ENCODE measurements at places on chromosomes 5 and 9.

DNA sequence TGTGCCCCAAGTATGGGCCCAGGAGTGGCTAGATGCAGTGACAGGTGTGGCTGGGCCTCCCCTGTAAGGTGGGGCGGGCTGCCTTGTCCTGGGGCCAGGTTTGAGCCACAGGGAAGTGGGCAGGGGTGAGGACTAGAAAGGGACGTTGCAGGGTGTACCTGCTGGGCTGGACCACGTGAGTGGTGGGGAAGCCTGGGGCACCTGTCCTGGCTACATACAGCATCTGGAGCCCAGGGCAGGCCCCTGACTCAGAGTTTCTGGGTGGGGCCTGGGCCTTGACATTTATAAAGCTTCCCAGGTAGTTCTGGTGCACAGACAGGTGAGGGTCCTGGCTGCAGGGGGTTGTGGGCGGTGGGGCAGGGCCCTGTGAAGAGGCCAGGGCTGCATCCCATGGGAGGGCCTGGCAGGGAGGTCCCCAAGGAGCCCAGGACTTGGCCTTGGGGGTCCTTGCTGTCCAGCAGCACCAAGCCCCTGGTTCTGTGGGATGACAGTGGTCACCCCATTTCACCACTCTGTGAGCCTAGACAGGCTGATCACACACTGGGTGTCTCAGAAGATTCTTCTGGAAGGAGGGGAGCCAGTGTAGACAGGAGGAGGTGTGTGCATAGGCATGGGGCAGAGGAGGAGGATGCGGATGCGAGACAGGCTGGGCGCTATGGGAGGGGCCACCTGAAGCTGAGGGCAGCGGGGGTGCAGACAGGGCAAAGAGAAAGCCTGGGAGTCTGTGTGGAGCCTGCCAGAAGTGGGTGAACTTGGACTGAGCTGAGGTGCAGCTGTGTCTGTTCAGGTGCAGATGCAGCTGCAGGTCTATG lies 94.0 kb downstream of the PHF2 start:
- DNase-seq, result no peak

DNA sequence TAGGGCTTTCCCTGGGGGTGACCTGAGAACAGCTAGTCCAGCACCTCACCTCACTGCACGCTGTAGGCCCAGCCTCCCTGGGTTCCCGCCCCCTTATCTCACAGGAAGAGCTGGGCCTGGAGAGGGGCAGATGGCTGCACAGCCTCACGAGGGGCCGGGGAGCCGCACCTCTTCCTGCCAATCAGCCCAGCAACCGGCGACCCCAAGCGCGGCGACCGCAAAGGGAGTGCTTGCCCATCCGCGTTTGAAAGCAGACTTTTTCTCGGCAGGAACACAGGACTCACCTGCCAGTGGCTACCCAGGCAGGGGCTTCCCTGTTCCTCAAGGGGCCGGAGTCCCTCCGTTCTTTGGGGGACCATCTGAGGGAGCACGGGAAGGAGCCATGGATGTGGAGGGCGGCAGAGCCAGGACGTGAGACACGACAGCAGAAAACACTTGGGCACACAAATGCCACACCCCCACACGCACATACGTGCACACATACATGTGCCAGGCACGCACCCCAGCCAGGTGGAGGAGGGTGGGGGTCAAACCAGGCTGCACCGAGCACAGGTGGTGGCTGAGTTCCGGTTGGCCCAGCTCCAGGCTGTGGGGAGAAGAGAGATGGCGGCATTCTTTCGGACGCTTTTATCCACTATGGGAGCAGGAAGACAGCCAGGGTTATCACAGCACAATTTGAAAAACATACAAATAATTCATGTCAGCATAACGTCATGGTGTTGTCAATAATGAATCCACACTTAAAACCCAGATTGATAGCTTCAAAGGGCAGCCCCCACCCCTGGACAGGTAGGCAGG lies 11.3 kb downstream of the TMEM250 start:
- DNase-seq, result no peak

- DNase-seq, result no peak
Observed at GRCh38 chr5:93193431-93194347, 387.3 kb downstream of the NR2F1-AS1 start.

- no peak for DNase-seq
Observed at GRCh38 chr9:98867429-98868168, 60.1 kb downstream of the GALNT12 start.

DNA sequence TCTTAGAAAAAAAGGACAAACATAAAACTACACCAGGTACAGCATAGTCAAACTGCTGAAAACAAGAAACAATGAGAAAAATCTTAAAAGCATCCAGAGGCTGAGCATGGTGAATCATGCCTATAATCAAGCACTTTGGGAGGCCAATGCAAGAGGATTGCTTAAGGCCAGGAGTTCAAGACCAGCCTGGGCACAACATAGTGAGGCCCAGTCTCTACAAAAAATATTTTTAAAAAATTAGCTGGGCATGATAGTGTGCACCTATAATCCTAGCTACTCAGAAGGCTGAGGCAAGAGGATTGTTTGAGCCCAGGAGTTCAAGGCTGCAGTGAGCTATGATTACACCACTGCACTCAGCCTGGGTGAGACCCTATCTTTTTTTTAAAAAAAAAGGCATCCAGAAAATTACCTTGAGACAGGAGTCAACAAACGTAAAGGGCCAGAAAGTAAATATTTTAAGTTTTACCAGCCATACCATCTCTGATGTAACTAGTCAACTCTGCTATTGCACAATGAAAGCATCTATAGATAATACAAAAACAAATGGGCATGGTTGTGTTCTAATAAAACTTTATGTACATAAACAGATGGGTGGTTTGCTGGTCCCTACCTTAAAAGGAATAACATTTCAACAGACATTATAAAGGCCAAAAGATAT lies 19.8 kb downstream of the AP3B1 start:
- peak; percentile 85 for DNase-seq

DNA sequence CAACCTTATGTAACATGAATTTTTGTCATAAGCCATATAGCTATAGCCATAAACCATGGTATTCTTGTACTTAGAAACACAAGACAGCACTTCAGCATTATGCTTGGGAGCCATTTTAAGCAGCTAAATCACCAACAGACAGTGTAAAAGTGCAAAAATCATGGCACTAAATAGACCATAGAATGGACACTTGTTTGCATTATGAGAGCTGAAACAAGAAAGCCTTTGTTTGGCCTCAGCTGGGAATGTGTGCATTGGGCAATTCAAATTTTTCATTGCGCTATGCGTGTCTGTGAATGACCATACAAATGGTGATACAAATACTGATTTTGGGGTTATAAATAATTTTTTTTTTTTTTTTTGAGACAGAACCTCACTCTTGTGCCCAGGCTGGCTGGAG lies 23.7 kb downstream of the KDM4C start:
- peak; percentile 93 for DNase-seq

- no peak for DNase-seq
Observed at GRCh38 chr9:110332766-110333165, 4.9 kb downstream of the TXNDC8 start.

DNA sequence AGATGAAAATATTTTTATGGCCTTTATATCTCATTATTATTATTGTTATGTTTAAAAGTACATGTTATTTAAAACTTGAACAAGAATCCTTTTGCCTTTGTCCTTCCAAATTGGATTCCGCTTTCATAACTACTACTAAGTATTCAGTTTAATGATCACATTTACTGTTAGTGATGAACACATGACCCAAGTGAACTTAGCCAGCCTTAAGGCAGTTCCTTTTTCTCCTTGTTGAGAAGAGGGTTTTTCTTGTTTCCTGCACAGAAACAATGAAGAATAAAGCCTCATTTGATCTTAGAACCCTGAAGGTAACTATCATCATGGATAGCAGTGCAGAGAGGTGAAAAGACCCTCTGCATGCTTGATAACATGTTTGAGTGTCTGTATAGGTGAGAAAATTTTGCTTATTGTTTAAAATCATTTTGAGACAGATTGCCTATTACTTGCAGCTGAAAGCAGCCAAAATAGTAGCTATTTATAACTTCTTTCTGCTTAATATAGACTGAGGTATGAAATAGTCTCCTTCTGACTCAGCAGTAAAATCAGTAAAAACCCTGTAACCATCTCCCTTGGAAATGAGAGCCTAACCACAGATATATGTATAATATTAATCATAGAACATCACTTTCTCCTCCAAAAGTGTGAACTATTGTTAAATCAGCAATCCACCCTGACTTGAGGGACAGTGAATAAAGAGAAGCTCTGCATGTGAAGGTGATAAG lies 266.2 kb downstream of the SPATA31D1 start:
- no peak for DNase-seq

GRCh38 chr5:157484768-157485167 lies 24.8 kb downstream of the NIPAL4 start:
- DNase-seq, result peak; percentile 38

GRCh38 chr9:5518171-5518936 lies 8.0 kb downstream of the PDCD1LG2 start:
- no peak for DNase-seq

DNA sequence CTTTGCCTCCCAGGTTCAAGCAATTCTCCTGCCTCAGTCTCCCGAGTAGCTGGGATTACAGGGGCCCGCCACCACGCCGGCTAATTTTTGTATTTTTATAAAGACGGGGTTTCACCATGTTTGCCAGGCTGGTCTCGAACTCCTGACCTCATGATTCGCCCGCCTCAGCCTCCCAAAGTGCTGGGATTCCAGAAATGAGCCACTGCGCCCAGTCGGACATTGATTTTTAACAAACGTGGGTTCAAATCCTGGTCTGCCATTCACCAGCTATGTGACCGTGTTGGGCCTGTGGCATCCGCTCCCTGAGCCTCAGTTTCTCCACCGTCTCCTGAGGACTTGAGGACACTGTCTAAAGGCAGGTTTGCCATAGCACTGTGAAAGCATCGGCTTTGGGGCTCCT lies 41.8 kb upstream of the NEK6 start:
- no peak for DNase-seq

DNA sequence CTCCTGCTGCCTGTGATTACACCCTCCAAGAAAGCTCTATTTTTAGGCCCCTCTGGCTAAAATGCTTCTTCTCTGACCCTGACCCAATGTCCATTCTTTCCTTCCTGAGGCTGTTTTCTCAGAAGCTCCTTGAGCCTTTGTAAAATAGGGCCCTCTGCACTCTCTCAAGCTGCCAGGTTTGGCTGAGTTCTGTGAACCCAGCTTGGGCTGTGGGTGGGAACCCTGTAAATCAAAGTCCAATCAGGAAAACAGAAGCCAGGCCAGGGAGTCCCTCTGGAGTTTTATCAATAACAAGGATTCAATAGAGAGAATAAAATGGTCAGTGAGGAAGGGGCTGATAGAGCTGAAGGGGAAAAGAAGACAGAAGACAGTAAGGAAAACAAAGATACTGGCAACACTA lies 43.7 kb upstream of the ERCC6L2 start:
- DNase-seq, result no peak

- DNase-seq, result peak; percentile 27
Observed at GRCh38 chr9:125476645-125477044, 215.0 kb downstream of the GAPVD1 start.

DNA sequence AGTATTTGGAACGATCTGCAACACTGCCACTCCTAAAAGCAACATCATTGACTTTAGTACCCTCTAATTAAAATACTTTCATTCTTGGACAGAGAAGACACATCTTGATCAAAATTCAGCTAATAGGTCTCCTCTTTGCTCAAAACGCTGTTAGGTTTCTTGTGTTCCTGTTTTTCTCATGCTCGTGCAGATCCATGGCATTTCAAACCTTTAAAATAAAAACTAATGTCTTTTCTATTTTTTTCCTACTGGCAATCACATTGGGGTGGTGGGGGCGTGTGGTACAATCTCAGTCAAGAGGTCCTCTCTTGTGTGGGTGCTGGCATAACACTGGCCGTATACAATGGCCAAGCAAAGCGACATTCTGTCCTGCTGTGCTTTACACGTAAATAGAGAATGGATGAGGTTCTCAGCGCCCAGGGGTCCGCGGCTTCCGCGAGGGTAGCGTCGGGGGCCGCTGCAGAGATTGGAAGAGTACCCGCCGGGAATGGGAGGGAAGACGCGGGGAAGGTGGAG lies 315 bp upstream of the GPR150 start:
- DNase-seq, result no peak

DNA sequence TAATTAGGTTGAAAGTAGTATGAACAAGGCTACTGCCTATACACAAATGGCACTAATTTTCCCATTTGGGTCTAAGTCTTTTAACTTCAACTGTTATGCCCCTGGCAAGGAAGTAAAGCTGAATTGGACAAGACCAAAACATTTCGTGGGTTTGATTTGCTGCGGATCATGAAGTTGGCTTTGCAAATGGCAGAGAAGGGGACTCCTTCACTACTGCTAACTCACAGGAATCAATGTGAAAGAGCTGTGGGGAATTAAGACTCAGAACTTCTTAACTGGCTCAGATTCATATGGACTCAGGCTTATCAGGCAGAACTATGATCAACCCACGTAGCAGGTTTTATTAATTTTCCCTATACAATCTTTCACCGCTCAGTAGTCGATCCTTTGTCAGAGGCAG lies 73.8 kb upstream of the IFNE start:
- DNase-seq, result no peak

DNA sequence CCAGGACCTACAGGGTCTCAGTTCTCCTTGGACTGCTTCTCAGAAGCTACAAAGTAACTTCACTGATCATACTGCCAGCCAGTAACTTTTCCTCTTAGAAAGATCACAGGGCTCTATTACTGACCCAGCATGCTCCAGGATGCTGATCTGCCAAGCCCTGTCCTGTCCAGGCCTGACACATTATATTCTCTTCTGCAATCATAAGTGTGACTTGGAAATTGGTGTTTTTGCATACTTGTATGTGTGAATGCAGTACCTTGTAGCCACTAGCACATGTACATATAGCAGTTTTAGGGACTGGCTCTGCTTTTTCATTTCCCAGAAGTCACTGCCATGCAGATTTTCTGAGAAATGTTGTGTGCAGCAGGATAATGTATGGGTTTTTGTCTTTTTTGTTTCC lies 40.1 kb upstream of the CCNH start:
- DNase-seq, result no peak

- DNase-seq, result no peak
Observed at GRCh38 chr5:107377277-107377609, 293.5 kb downstream of the EFNA5 start.

DNA sequence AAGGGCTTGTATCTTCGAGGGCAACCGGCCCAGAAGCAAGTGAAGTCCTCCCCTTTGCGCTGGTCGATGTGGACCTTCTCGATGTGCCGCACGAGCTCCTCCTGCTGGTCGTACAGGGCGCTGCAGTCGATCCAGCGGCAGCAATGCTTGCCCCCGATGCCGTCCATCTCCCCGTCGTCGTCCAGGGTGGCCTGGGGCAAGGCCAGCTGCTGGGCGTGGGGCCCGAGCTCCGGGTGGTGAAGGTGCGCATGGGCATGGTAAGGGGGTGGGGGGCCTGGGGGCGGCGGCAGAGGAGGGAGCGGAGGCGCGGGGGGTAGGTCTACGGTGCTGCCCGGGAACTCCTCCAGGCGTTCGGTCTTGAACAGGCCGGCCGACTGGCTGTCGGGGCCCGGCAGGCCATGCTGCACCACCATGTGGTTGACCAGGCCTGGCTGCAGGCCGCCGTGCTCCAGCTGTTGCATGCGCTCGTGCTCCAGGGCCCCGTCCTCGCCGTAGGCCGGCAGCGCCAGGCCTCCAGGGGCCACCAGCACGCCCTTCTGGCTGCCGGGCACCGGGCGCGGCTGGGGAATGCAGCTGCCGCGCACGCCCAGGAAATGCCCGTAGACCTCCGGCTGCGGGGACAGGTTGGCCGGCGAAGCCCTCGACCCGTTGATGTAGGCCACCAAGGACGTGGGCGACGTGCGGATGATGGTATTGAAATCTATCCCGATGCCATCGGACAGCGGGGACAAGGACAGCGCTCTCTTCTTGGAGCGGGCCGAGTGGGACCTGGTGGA lies 181.8 kb downstream of the GLIS3 start:
- DNase-seq, result peak; percentile 9
